ENCODE measurements at places on chromosomes 7 and 10.

GRCh38 chr10:65805993-65806392 is 1119.8 kb upstream of the LRRTM3 start:
- DNase-seq, result no peak

- no peak for DNase-seq
These were observed 120.4 kb downstream of the CDK6 start for GRCh38 chr7:92715963-92716362.

DNA sequence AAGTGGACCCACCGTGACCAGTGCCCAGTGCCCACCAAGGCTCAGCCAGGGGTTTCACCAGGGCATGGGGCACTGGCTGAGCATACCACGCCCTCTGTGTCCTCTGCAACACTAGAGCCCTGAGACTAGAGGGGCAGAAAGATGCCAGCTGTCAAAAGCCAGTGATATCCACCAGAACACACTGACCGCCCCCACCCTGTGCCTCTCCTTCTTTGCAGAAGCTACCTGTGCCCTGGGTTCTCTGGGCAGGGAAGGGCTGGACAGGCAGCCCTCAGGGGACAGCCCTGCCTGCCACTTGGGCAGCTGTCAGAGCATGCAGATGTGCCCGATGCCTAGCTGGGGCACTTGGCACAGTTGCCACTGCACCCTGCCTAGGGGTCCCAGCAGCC is 494 bp downstream of the VSIR start:
- DNase-seq, result no peak

- DNase-seq, result no peak
These were observed 45.3 kb upstream of the EN2 start for GRCh38 chr7:155412416-155413253.

- DNase-seq, result no peak
These were observed 382.4 kb downstream of the SORCS3 start for GRCh38 chr10:105023211-105024111.

DNA sequence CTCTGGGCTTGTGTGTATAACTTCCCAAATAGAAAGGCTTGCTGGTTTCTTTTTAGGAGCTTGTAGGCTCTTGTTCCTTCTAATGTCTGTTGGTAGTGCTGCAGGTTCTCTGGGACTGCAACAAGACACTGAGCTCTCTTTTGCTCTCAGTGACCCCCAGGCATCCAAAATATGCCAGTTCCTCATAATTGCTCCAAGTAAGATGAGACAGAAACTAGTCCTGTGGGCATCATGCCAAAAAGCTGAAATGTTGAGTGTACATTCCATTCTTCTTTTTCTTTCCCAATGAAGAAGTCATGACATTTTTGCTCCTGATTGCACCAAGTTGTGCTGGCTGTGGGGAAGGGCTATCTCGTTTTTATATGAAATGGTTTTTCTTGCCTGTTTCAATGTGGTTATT is 7.1 kb upstream of the BTBD16 start:
- peak; percentile 90 for DNase-seq

DNA sequence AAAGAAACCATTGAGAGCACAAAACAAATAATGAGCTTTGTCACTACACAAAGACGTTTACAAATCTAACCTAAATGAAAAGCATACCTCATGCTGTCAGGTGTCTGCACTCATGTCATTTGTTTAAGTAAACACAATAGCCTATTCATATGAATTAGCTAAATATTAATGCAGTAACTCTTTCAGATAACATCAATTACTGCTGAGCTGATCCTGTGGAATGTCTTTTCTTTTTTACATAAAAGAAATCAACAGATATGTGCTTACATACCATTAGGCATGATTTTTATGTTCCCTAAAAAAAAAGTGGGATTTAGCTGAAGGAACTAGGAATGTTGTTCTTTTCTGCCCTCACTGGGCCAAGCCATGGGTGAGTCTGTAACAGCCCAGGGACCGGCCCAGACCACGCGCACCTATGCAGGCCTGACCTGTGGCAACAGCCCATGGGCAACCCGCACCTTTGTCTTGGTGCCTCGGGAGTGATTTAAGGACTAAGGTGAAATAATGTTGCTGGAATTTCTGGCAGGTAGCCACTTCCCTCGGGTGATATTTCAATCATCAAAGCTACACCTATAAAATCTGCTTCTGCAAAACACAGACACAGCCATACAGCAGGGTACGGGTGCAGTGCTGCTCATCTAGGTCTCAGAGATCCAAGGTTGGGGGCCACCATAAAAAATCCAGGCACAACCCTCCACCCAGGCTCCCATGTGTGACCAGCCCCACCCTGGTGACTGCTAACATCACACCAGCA is 44.6 kb downstream of the FGFR2 start:
- no peak for DNase-seq

DNA sequence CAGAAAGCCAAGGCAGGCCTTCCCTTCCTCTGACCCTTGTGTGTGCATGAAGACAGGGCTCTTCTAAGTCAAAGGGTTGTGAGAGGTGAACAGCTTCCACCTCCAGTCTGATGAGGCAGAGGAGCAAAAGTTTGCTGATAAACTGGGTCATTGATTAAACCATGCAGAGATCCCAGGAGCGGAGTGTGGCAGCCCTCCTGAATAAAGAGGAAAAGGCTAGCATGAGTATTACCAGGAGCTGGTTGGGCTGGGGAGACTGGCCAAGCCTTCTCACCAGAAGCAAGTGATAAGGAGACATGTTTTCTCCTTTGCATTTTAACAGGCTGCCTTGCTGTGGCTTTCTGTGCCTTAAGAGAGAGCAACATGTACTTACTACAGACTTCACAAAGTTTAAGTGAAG is 10.2 kb downstream of the LMOD2 start:
- DNase-seq, result no peak

- no peak for DNase-seq
These were observed 6.1 kb upstream of the COA1 start for GRCh38 chr7:43735403-43735801.

GRCh38 chr10:111109501-111110242 is 32.8 kb downstream of the ADRA2A start:
- DNase-seq, result no peak

DNA sequence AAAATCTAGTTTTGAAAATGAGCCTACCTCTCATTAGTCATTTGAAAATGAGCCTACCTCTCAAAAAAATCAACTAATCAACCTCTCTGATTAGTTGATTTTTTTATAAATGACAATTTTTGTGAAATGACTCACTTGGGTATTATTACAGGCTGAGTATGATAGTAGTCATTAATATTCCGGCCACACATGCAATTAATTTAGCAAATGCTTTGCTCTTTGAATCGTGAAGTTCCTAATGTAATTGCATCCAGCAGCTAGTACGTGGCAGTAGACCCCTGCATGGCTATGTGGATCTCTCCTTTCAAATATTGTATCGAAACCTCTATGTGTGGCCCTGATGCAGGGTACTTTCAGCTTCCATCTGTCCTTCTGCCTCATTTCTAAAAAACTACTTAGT is 245.9 kb upstream of the PHYHIPL start:
- DNase-seq, result no peak

DNA sequence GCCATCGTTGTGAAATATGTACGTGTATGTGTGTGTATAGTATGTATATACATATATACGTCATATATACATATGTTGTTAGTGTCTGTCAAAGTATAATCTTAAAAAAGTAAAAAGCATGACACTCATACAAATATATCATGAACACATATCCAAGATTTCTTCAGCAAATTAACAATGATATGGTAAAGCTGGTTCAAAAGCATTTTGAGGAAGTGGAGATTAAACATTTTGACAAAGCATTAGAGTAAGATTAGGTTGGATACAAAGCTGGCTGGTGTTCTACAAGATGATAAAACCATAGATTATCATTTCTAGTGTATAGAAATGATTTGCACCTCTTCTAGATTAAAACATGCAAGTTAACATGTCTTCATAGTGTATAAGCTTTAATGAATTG is 771 bp upstream of the NUDCD3 start:
- no peak for DNase-seq

- no peak for DNase-seq
These were observed 73.7 kb upstream of the PPIF start for GRCh38 chr10:79273604-79274003.

DNA sequence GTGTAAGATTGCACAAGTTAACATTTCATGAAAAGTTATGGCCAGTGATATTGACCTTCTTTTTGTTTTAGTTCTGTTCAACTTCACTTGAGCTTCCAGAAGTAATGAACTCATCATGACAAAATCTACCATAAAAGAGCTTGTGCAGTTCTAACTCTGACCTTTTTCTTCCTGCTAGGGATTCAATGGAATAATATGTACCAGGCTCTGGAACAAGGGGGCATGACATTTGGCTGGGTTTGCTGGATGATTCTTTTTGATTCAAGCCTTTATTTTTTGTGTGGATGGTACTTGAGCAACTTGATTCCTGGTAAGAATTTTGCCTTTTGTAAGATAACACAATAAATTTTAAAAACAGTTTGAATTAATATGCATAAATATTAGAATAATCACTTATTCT is 205.0 kb downstream of the ABCA13 start:
- no peak for DNase-seq

- no peak for DNase-seq
These were observed 34.5 kb downstream of the PPP1R3C start for GRCh38 chr10:91598211-91598977.

DNA sequence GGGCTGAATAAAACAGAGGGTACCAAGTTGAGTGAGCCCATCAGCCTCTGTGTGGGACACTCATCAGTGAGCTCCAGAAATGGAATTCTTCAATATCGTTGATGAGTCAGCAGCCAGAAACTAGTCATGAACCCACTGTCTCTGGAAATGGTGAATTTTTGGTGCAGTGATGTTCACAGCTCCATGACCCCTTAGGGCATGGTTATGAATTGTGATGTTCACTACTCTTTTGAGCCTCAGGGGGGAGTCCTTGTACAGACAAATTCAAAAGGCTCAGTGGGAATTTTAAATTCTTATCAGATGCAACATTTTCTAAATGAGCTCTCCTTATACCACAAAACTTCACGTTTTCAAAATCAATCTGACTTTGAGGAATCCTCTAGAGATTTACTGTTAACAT is 335.7 kb downstream of the PHTF2 start:
- DNase-seq, result peak; percentile 52

DNA sequence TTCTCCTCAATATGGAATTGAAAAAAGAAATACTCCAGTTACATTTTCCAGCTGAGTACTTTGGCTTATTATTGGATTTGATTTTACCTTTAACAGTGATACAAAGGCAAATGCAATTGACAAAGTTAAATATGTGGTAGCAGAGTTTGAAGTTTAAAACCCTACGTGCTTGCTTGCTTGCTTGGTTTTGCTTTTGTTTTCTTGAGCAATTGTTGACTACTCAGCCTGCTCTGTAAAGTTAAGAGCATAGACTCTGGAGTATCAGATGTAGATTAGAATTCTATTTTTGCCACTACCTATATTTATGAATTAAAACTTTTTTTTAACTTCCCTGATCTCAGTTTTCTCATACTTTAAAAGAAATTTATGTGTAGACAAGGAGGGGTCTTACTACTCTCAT is 51.4 kb downstream of the PCDH15 start:
- no peak for DNase-seq

DNA sequence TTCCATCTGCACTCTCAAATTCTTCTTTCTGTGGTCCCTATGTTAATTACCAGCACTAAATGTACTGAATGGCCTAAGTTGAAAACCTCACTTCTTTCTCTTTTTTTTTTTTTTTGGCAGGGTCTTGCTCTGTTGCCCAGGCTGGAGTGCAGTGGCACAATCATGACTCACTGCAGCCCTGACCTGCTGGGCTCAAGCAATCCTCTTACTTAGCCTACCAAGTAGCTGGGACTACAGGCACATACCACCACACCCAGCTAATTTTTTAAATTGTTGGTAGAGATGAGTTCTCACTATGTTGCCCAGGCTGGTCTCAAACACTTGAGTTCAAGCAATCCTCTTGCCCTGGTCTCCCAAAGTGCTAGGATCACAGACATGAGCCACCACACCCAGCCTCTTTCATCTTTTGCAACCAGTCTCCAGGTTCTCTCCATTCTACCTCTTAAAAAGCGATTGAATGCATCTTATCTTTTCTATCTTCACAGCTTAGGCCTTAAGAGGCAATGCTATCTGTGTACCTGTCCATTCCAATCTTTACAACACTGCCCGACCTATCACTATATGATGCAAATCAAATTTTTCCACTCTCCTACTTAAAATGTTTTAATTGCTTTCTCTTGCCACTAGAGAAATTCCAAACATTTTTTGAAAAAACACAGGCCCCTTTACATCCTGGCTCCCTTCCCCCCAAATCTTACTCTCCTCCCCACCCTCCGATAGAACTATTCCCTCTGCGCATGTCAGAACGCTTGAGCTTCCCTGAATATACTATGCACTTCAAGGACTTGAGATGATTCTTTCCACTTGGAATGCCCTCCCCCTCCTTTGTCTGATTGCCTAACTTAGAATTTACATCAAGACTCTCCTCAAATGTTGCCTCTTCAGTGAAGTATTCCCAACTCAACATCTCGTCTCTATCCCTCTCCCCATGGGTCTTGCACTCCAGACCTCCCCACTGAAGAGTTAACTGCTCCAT is 6.0 kb downstream of the ICA1 start:
- no peak for DNase-seq

DNA sequence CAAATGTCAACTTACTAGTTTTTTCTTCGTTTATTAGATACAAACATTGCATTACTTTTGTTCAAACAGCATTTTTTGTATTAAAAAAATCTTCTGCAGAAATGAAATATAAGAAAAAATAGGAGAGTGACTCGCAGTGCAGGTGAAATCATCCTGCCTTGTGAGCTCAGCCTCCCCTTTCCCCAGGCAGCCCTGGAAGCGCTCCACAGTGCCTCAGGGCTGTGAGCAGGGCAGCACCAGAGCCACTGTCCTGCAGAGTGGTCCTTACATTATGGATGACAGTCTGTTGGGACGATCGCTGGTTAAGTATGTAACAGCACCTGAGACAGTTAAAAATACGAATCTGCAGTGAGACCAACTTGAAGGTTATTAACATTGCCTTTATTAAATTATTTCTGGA is 695.4 kb upstream of the POM121L12 start:
- no peak for DNase-seq

DNA sequence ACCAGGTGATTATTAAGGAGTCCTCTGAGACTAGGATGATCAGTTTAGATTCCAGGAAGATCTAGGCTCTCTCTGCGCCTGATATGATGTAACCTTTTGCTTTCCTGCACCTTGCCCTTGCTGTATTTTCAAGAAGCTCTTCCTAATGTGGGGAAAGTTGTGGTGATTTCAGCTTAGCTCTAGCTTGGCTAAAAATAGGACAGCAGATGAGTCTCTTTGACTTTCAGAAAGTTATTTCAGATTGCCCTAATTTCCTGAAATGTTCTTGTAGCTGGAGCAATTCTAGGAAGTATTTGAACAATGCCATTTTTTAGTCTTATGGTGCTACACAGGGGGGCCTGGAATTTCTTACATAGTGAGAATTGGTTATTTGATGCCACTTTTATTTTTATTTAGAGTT is 3.8 kb downstream of the LCOR start:
- DNase-seq, result no peak

DNA sequence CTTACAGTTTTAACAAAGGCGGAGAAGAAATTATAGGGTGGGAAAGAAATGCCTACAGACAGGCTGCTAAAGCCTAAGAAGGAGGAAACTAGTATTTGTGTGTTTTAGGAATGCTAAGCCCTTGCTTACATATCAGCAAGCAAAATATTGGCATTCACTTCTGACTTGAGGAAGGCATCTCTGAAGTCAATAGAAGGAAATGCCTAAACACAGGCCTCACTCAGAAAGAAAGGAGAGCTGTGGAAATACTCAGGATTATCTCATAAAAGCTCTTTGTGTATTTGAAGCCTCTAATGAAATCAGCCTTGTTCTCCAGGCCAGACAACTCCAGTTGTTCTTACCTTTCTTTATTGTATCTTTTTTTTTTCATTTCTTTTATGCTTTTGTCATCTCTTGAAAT is 158.0 kb downstream of the AUTS2 start:
- DNase-seq, result no peak

GRCh38 chr10:125679436-125679835 is 3.5 kb downstream of the TEX36 start:
- DNase-seq, result no peak

- no peak for DNase-seq
These were observed 79.3 kb upstream of the PDZD8 start for GRCh38 chr10:117454502-117454901.

Data from fibroblast of skin of left biceps (primary cell).